HEK293T (cell line): ENCODE measurements at places on chromosomes 13 and 19.

DNA sequence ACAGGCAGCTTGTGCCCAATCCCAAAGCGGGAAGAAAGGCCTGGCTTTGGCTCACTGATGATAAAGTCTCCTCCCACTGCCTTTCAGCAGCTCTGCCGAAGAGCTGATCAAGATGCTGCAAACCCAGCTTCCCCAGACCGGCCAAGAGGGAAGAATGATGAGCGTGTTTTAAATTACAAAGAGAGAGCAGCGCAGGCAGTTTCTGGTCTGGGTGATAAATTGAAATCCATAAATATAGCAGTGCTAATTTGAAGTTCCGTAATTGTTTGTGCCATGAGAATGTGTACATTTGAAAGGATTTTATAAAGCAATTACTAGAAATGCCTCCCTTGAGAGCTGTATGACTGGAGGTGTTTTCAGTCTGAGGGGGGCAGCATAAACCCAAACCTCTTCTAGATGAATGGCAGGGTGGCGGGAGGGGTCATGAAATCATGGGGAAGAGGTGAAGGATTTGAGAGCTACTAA is 171.8 kb downstream of the STK24 start:
- DNase-seq: peak; percentile 47

GRCh38 chr13:27978301-27978968 is 9.3 kb upstream of the CDX2 start:
- DNase-seq: peak; percentile 18

DNA sequence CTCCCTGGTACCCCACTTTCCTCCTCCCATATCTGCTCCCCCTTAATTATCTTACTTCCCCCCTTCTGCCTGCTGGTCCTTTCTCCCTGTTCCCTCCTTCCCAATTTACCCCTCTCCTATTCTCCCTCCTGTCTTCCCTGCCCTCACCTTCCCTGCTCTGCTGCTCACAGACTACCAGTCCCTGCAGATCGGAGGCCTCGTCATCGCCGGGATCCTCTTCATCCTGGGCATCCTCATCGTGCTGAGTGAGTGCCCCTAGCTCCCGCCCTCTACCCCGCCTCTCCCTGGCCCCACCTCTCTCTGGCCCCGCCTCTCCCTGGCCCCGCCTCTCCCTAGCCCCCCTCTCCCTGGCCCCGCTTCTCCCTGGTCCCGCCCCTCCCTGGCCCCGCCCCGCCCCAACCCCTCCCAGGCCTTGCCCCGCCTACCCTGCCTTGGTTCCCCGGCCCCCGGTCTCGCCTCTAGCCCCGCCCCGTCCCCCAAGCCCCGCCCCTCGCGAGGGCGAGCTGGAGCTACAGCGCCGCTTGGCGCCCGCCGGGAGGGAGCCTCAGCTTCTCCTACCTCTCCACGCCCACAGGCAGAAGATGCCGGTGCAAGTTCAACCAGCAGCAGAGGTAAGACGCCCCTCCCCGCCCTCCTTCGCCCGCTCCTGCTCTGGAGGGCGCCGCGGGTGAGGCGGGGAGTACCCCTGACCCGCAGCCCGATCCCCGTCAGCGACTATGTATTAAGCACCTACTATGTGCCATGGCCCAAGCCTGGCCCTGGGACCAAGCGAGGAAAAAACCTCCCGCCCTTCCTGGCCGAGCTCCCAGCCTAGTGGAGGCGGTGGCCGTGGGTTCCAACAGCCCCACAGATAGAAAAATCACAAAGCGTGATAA is 1.9 kb upstream of the FXYD7 start:
- DNase-seq: peak; percentile 99

DNA sequence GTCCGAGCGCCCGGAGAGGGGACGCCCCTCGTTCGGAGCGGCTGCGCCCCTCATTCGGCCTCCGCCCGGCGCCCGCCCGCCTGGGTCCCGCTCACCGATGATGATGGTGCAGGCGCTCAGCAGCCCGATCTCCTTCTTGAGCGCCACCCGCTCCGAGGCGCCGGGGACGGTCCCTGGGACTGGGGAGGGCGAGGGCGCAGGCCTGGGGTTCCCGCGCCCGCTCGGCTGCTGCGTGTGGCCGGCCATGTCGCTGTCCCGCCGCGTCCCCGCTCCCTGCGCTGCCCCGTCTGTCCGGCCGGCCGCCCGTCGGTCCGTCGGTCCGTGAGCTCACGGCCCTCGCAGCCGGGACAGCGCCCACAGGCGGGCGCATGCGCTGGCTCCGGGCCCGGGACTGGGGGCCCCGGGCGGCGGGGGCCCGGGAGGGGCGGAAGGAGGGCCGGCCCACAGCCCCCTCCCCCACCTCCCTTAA is at the start of gene SLC7A10:
SLC7A10 (minus strand) TSS at position 393 of the 469 bp plus-strand sequence; CDS start at position 246, 147 bp downstream.
- no peak for DNase-seq

DNA sequence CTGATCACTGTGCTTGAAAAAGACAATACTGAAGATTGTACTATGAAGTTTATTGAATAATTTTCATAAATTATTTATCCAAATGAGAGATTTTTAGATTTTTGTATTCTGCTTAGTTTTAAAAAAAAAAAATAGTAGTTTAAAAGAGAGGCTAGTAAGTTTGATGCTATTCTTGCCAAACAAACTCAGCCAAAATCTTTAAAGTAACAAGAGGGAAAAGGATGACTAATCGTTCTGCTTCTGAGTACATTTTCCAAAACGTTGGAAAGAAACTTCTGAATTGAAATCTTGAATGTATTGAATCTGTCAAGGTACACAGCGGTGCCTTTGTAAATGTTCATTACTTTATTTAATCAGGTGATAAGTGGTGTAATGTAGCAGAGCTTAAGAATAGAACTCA is 34.4 kb downstream of the NUP58 start:
- DNase-seq: no peak

- peak; percentile 31 for DNase-seq
Observed at GRCh38 chr13:57624565-57625435, 6.7 kb upstream of the PCDH17 start.

GRCh38 chr13:58376349-58376748 is 744.8 kb downstream of the PCDH17 start:
- no peak for DNase-seq

DNA sequence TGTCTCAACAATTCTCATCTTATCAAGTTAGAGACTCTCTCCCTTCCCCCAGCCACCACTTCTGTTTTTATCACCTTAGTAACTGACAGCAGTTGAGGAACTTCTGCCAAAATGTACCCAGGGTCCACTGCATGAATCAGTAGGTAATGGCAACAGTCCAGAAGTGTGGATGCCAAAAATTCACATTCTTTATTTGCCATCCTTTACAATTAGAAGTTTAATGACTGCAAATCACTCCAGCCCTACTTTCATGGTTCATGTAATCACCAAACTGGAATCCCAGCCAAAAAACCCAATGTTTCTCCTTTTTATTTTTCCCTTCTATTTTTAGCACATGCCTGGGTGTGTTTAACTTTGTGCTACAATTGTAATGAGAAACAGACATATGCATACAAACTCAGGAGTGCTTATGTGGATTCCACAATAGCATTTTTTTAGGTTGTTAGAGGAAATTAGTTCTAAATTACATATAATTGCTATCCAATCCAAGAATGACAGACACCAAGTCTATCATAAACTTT is 243.5 kb downstream of the RGCC start:
- DNase-seq: no peak

GRCh38 chr13:21798181-21798580 is 127.3 kb downstream of the FGF9 start:
- no peak for DNase-seq

- no peak for DNase-seq
Observed at GRCh38 chr13:46639033-46639981, 86.3 kb downstream of the LRCH1 start.

DNA sequence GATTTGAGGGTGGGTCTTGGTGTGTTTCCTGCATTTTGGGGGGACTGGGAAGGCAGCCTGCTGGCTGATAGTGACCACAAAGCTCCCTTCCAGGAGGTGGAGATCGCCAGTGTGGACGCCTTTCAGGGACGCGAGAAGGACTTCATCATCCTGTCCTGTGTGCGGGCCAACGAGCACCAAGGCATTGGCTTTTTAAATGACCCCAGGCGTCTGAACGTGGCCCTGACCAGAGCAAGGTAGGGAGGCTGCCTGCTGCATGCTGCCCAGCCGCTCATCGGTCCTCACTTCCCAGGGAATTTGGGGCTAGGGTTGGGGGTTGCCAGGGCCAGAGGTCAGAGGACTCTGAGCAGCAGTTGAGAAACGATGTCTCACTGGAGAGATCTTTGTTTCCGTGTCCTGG is 30.2 kb downstream of the UPF1 start:
- no peak for DNase-seq

- DNase-seq: no peak
Observed at GRCh38 chr13:96795670-96796069, 198.6 kb downstream of the OXGR1 start.

DNA sequence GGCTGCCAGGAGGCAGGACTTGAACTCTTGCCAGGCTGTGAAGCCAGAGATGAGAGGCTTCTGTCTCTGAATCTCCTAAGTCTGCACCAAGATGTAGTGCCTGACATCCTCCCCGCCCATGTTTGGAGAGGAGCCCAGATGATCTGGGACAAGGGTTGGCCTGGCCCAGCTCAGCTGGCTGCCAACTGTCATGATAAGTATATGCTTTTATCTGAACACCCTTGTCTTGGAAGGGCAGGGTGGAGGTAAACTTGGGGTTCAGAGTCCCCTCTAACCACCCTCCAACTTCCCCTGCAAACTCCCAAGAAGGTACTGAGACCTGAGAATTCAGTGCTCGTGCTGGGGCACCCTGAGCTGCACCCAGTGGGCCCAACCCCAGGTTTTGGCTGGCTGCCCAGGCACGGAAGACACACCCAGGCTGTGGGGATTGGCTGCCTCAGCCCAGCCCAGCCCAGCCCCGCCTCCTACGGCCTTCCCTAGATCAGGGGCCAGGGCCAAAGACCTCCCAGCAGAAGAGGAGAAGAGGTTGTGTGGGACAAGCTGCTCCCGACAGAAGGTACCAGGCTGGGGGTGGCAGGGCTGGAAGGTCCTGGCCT is at the start of gene CYP4F12:
CYP4F12 (plus strand) TSS at position 508 of the 596 bp plus-strand sequence. CDS start 443 bp downstream, outside the sequence.
- DNase-seq: peak; percentile 15

DNA sequence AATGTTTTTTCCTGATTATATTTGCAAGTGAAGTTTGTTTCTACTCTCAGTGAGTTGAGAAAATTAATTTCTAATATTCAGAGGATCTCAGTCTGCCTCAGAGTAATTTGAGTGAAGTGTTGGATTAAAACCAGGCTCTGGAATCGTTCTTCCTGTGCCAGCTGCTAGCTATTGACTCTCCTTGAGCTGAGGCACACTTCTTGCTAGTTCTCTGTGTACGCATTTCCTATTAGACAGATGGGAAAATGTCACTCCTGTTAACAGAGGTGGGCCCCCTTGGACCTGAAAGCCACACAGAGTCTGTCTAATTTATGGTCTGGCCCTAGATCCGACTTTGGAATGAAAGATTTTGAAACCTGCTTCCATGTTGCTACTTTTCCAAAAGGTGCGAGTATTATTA is 107.6 kb upstream of the RNF113B start:
- no peak for DNase-seq

DNA sequence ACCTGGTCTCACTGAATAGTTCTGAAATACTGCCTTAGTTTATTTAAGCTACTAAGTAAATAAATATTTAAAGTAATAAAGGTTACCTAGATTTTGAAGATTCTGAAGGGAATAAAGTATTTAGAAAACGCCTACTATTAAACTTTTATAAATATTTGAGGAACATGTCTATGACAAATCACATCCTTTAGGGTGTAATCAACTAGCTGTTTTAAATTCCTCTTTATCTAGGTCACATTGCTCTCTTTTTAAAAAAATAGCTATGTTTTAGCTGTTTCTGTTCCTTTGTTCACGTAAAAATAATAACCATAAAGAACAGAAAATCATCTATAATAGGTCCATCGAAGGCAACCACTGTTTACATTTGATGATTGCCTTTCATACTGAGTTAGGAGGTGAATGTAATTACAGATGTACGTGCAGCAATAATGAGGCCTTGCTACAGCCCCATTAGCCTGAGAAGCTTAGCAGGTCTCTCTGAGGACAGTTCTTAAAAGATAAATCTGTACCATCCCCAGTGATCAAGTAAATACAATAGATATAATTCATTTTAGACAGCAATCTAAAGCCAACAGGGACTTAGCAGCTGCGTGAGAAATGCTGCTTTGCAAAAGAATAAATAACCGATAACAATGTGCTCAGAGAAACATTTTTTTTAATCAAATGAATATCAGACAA is 449.5 kb downstream of the LIG4 start:
- no peak for DNase-seq

GRCh38 chr19:6577476-6578125 is 13.3 kb downstream of the CD70 start:
- DNase-seq: no peak

- DNase-seq: no peak
Observed at GRCh38 chr13:34300559-34300958, 482.6 kb downstream of the RFC3 start.

- DNase-seq: no peak
Observed at GRCh38 chr19:29962793-29963192, 20.8 kb downstream of the URI1 start.

- no peak for DNase-seq
Observed at GRCh38 chr13:39326469-39327171, 276.4 kb downstream of the LHFPL6 start.

GRCh38 chr13:30791354-30792001 is 56.1 kb downstream of the ALOX5AP start:
- DNase-seq: no peak

- no peak for DNase-seq
Observed at GRCh38 chr19:4707956-4708650, 15.5 kb downstream of the DPP9 start.

DNA sequence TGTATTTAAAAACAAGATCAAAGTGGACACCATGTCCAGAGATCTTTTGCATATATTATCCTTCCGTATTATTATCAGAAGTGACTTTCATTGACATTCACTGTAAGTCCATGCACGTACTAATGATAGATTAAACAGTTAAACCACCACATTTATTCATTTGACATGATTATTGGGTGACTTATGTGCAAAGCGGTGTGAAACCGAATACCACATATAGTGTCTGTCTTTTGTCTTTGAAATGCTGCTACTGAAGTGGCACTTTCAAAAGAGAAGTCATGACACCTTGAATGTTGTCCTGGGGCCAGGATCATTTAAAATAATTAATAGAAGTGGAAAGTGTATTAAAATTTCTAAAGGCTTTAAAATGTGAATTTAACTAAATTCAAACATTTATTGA is 100.1 kb downstream of the ERCC5 start:
- DNase-seq: no peak
